ENCODE measurements at places on chromosomes 13 and 19. TPM values are rescaled to one million over a fixed set of nuclear protein-coding genes. Genes with fewer than 3 reads are reported as not detected.
A peak's percentile ranks its signal among the peaks of the same experiment; 100 is the strongest.

Gene ZNF420
- 15.8 TPM for total RNA-seq

Gene PLIN4
- under 0.01 TPM for total RNA-seq

Gene CYP4F3
- total RNA-seq: under 0.01 TPM

Gene FGF21
- not detected for total RNA-seq

Gene ZNF560
- total RNA-seq: 0.15 TPM

Gene CCDC169
- 3.3 TPM for total RNA-seq

Gene INAFM1
- 1.4 TPM for total RNA-seq

Gene LRFN3
- 6.3 TPM for total RNA-seq

Gene SLITRK5
- under 0.01 TPM for total RNA-seq

Gene AMH
- total RNA-seq: 1.0 TPM

Gene WDR88
- not detected for total RNA-seq

Gene GRIK5
- total RNA-seq: 1.2 TPM

- DNase-seq: no peak
These were observed 166.0 kb upstream of the KLF12 start for GRCh38 chr13:74300162-74300561.

DNA sequence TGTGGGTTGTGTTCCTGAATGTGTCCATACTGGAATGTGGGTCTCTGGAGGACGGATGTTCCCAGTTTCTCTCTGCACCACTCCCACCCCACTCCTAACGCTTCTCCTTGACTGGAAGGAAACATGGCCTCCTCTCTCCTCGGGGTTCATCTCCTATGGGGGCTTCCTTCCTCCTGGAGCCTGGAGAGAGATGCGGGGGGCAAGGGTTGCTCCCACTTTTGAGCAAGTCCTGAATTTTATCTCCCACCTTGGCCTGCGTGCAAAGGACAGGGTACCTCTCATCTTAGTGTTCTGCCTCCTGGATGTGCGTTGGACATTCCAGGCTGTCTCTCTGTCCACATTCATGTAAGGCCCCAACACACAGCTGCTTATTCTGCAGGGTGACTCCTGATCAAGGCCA is 52.5 kb upstream of the UQCRFS1 start:
- no peak for DNase-seq

- DNase-seq: peak; percentile 18
These were observed 529 bp downstream of the LONP1 start for GRCh38 chr19:5719274-5719960.

GRCh38 chr13:112346173-112346898 is 29.8 kb upstream of the SPACA7 start:
- no peak for DNase-seq

DNA sequence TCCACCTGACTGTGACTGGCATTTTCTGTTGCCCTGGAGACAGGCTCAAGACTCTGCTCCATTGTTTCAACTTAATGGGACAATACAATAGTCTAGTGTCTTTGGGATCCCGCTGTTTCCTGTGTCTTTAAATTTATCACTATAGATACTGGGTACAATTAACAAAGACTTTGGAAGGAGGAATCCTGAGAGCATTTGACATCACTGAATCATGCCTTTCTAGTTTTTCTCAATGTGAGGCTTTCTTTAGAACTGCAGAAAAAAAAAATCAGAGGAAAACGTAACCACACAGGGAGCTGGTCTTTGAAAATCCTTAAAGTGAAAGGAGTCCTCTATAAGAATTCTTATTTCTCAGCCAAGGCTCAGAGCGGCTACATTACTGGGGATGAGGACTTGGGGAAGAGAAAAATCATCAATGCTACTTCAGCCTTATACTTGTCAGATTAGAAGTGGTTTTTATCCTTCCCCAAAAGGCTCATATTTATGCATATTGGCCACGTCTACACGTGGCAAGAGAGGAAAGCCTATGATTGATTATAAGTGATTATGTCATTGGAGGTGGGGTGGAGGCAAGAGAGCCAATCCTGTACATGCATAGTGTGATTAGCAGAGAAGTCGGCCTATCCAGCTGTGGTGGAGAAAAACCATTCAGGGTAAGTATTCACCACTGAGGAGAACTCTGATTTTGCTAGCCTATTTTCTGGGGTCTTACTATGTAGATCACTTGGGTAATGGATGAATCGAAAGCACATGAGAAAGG is 34.4 kb upstream of the UBL3 start:
- DNase-seq: no peak

GRCh38 chr19:41265395-41266153 is 1.4 kb downstream of the HNRNPUL1 start:
- DNase-seq: peak; percentile 26

- no peak for DNase-seq
These were observed 10.0 kb downstream of the SYMPK start for GRCh38 chr19:45852983-45853382.

DNA sequence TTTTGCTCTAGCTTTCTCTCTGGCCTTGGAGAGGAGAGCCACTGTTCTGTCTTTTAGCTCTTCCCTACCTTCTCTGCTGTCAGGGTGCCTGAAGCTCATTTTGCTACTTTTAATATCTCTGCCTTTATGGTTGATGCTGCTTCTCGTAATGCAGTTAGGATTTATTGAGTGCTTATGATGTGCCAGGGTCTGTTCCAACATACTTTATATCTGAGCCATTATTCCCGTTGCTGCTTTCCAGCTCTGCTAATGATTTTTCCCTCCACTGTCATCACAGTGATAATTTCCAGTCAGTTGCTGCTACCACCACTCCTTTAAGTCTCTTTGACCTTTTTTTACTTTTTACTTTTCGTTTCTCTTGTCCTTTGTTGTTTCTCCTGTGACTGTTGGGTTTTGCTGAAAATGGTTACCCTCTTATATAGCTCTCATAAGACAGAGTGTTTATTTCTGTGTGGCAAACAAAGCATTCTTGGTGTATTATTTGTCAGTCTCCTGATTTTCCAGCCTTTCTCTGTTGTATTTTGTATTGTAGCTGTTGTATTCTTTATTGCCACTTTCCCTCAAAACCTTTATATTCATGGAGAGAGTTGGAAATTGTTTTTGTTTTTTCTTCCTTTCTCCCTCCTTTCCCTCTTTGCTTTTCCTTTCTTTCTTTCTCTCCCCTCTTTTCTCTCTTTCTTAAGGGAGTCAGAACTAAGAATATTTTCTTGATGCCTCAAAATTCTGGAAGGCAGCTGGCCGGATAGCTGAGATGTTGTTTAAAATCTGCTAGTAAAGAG is 37.4 kb downstream of the COG6 start:
- no peak for DNase-seq

DNA sequence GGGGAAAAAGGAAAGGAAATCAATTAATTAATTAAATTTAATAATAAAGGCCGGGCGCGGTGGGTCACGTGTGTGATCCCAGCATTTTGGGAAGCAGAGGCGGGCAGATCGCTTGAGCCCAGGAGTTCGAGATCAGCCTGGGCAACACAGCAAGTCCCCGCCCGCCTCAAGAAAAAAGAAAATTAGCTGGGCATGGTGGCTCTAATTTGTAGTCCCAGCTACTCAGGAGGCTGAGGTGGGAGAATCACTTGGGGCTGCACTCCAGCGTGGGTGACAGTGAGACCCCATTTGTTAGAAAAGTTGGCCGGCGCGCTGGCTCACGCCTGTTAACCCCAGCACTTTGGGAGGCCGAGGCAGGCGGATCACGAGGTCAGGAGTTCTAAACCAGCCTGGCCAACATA is 733 bp upstream of the CD320 start:
- no peak for DNase-seq

DNA sequence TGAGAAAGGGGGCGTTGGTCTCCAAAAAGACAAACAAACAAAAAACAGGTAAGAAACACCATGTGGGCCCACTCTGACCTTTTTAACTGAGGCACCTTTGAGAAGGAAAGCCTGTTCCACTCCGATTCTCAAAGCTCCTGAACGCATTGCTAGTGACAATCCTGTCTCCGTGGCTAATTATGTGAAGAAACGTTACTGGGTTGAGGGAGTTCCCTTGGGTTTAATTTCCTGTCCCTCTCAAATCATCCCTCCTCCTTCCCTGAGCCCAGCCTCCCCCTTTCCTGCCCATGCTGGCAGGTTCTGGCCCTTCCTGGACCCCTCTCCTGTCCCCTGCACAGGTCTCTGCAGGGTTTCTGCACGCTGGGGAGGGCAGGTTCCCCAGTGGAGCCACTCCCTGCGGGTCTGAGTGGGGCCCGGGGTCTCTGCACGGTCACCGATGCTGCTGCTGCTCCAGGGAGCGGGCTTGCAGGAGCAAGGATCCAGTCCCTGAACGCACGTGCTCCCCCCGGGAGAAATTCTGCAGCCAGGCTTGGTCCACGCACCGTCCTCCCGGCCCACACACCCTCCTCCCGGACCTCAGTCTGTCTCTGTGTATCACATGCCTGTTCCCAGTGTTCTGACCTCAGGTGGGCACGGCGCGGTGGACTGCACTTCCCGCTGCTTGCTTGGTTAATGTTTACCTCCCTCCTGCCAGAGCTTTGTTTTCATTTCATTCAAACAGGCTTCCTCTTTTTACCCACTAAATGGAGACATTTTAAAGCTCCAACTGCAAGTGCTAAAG is 76.4 kb upstream of the MCF2L start:
- DNase-seq: peak; percentile 88

DNA sequence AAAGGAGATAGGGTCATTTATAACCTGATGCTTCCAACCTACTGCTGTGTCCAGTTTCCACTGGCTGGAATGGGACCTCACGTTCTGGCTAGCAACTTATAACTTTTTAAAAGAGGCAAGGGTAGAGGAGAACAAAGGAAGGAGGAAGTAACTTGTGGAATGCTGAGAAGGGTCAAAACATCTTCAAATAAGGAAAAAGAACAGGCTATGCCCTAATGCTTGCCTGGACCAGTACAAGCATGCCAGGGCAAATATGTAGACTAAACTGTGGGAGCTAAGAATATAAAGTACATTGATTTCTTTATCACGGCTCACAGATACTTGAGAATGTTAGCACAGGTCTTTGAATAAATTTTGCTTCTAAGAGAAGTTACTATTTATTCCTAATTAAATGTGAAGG is 1.5 kb upstream of the ZNF561 start:
- DNase-seq: peak; percentile 48

DNA sequence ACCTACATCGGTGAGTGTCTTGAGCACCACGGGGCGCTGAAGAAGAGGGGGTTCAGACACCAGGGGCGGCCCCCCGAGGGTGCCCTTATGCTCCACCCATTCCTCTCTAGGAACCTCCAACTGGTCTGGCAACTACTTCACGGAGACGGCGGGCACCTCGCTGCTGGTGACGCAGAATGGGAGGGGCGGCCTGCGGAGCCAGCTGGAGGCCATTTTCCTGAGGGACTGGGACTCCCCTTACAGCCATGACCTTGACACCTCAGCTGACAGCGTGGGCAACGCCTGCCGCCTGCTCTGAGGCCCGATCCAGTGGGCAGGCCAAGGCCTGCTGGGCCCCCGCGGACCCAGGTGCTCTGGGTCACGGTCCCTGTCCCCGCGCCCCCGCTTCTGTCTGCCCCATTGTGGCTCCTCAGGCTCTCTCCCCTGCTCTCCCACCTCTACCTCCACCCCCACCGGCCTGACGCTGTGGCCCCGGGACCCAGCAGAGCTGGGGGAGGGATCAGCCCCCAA is 12.1 kb downstream of the HIPK4 start:
- no peak for DNase-seq

GRCh38 chr13:20198781-20199180 is 6.0 kb upstream of the GJB2 start:
- DNase-seq: peak; percentile 81

- peak; percentile 90 for DNase-seq
These were observed 30.4 kb downstream of the RB1 start for GRCh38 chr13:48333976-48334375.

DNA sequence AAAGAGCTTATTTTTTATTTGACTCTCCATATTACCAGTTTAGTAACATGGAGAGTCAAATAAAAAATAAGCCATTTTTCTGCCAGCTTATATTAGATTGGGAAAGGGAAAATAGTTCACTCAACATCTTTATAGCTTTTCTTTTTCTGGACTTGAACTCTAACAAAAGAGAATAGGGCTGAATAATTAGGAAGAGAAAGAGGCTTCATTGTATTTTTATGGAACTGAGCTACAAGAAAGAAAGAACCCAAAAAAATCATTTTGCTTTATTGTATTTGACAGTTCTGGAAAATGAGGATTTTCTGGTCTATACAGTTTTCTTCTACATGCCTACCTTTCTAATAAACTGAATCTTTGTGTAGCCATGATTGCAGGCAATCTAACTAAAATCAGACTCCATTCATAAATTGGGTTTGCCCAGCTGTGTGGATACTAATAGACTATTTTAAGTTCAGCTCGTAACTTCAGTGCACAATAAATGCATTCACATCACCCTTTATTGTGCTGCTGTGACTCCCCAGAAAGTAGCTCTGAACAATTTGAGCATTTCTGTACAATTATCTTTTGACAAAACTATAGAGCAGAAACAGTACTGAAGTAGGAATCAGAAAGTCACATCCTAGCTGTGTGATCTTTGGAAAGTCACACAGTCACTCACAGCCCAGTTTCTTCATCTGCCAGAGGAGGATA is 115.3 kb downstream of the STOML3 start:
- DNase-seq: no peak

DNA sequence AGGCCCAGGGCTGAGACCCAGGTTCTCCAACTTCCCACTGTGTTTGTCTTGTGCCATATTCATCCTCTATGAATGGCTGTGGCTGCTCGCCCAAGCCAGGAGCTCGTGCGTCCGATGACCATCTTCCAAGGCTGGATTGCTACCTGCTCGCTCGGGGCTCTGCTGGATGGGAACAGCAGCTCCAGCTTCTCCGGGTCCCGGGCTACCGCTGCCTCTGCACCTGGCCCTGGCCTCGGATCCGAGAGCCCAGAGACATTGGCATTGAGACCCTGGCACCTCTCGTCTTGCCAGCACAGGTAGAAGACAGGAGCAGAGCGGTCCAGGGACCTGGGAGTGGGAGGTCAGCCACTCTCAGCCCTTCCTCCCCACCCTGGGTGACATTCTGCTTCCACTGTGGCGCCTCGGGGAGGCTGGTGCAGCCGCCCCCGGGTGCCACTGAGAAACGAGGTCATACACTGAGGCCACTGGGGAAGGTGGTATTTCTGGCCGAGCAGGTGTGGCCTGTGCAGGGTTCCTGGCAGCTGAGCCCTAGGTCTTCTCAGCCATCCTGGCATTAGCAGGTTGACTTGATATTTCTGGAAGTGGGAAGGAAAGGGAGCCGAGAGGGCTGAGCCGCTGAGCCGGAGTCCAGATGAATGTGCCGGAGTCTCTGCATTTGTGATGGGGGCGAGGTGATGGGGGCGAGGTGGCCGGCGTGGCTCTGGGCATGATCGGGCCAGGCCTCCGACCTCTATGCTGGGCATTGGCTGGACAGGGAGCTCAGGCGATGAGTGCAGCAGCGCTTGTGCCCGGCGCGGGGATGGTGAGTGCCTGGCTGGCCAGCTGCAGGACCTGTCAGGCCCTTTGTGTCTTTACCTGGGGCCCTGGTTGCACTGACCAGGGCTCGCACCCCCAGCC is 18.6 kb downstream of the NDUFB7 start:
- no peak for DNase-seq

- DNase-seq: no peak
These were observed 14.7 kb downstream of the DCT start for GRCh38 chr13:94464771-94465170.

- DNase-seq: peak; percentile 58
These were observed 2.3 kb upstream of the DOCK6 start for GRCh38 chr19:11264452-11265176.
